ENCODE measurements at places on chromosomes 2 and 18.

GRCh38 chr18:76573325-76574025, 78.4 kb upstream of the ZNF516 start:
- peak; percentile 71 for DNase-seq

DNA sequence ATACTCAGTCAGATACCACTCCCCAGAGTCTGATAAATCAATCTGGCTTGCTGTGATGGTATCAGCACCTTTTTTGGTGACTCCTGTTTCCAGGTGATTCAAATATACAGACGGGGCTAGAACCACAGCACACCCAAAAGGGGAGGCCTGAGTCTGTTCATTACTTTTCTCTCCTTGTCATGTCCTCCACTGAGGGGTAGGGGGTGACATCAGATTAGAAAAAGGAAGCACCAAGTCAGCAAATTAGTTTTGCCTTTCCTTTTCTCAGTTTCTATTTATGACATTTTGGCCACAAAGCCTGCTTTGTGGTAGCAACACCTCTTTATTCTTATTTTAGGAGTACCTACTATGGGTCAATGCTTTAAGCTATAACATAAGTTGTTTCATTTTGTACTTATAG, 127.4 kb downstream of the CCDC102B start:
- DNase-seq = no peak

- no peak for DNase-seq
Observed at GRCh38 chr2:131016826-131017741, 76.2 kb downstream of the FAM168B start.

- DNase-seq = no peak
Observed at GRCh38 chr18:50675043-50675442, 115.2 kb downstream of the MAPK4 start.

DNA sequence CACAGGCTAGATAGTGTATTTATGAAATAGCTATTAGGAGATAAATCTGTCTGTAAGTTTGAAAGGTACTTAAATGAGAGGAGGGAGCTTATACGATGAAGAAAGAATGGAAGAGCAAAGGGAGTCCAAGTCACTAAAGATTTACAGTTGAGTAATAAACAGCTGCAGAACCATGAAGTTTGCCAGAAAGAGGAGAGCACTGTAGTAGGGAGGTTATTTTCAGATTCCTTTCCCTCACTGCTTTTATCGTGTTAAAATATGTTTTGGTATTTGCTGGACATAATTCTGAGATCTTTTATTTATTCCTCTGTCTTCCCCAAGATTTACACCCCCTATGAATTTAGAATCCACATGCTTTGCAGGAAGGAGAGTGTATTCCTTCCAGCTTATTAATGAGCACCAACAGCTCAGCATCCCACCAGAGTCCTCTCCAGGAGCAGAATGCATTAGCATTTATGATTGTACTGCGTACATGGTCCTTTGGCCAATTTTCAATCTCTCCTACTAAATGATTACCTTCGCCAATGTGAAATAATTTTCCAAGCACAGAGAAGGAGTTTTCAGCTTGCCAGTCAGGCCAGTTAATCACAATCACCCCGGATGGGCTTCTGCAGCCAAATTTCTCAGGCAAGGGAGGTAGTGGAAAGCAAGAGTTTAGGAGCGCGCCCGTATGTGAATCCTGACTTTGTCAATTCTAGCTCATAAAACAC, 297.0 kb downstream of the NBAS start:
- DNase-seq = no peak

DNA sequence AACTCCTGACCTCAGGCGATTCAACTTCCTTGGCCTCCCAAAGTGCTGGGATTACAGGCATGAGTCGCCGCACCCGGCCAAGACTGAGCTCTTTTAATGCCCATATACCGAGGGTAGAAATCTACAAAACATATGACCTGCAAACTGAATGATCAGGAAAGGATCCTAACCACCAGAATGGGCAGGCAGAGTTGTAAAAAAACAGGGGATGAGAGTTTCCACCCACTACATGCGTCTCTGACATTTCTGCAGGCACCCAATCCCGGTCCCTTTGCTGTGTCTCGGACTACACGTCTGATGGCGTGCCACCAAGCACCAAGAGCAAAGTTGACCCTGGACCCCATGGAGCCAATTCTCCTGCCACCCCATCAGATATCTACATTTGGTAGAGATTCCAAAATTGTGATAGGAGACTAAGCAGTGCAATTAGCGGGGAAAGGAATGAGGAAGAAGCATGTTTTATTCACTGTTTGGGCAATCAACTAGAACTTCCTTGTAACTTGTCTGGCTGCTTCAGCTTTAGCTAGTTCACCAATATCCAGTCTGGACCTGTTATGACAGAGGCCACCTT, 74.1 kb downstream of the ATP8B1 start:
- DNase-seq = no peak

DNA sequence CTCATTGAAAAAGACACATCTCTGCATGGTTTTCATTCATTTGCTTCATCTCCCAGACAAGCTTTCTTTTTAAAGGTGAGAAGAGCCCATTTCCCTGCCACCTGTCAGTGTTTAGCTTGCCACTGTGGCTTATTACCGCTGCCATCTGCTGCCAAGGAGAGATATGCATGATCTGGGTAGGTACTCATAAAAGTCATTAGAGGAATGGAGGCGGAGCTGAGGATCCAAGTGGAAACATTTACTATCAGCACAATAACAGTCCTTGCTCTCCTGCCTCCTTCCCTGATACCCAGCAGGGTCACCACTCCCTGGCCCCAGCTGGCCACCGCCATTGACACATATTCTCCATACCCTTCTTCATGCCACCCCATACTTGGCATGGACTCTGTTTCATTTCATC, 390.4 kb downstream of the TSN start:
- DNase-seq = peak; percentile 12

DNA sequence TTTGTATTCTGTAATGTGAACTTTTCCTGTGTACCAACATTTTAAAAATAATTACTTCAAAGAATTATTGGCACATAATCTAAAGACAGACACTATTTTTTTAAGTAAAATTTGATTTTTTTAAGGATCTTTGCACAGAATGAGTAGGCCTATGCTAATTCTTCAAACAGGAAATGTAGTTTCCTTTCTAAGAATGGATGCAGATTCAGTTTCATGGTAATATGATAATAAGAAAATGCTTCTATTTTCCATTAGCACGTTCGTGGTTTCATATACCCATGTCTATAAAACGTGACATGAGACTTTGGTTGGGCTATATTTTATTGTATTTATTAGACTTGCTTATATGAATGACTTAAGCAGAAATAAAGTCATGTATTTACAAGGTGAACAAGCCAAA, 191.8 kb upstream of the RBBP8 start:
- DNase-seq = no peak

- no peak for DNase-seq
Observed at GRCh38 chr2:231640241-231640640, 47.6 kb downstream of the TEX44 start.

DNA sequence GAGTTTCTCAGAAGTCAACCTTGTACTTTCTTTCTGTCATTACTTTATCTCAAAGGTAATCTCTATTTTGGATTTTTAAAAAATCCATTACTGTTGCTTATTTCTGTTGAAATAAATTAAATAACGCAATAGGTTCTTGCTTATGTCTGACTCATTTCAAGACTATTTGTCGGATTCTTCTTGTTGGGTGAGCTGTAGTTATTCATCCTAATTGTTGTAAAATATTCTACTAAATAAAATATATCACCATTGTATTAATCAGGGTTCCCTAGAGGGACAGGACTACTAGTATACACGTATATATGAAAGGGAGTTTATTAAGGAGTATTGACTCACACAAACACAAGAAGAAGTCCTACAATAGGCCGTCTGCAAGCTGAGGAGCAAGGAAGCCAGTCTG, 403.9 kb upstream of the CYRIA start:
- no peak for DNase-seq

DNA sequence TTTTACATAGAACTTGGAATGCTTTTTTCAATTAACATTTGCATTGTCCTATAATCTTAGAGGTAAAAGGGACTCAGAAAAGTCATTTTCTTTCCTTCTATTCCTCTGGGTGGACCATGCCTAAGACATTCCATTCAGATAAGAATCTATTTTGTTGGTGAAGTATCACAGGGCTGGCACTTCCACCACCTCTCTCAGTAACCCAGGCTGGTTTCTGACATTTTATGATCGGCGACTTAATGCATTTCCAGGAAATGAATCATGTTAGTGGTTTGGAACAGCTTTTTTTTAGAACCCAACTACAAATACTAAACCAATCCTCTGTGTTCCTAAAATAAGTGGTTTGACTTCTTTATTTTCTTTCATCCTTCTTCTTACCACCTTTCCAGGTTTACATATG, 27.0 kb downstream of the GAD1 start:
- DNase-seq = no peak

- no peak for DNase-seq
Observed at GRCh38 chr18:9961041-9961440, 47.2 kb downstream of the VAPA start.

DNA sequence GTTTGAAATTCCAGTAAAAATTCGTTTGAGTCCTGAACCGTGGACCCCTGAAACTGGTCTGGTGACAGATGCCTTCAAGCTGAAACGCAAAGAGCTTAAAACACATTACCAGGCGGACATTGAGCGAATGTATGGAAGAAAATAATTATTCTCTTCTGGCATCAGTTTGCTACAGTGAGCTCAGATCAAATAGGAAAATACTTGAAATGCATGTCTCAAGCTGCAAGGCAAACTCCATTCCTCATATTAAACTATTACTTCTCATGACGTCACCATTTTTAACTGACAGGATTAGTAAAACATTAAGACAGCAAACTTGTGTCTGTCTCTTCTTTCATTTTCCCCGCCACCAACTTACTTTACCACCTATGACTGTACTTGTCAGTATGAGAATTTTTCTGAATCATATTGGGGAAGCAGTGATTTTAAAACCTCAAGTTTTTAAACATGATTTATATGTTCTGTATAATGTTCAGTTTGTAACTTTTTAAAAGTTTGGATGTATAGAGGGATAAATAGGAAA, 80.7 kb downstream of the ACSL3 start:
- DNase-seq = no peak

DNA sequence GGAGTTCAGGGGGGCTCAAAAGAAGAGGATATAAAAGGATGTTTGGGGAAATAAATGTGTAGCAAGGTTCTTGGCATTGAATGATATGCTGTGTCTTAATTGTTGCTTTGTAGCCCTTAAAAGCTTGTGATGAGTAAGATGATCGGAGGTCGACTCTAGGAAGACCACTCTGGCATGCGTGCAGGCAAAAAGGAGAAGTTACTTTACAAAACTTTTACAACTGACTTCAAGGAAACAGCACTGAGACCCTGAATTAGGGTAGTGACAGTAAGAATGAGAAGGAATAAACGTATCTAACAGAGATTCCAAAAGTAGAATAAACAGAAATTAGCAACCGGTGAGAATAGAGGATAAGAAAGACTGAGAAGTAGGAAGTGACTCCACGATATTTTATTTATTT, 228.7 kb upstream of the TANK start:
- no peak for DNase-seq

- DNase-seq = no peak
Observed at GRCh38 chr2:116142644-116143227, 1671.8 kb upstream of the DDX18 start.

DNA sequence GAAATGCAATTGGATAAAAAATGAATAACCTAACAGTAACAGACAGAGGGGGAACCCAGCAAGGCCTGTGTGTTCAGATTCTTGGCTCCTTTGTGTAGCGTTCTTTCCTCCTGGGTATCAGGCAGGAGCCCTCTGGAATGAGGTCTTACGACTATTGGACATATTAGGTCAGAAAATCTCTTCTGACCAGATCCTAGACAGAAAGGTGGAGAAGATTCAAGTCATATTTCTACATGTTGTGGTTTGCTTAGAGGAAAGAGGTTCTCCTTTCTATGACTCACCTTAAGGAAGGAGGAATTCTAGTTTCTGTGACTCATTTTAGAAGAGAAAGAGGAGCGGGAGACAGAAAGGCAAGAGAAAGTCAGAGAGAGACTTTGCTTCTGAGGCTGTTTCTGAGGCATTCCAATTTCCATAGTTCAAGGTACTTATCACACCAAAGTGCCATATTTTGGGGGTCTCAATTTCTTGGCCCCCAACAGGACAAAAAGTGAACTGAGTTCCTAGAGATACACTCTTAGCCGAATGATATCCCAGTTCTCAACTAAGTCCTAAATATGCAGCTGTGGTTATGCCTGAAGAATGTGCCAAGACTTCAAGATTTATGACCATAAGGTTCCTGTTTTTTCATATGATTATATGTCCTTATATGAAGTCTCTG, 618.6 kb downstream of the ZEB2 start:
- DNase-seq = no peak

GRCh38 chr18:21489919-21490495, 110.5 kb downstream of the ESCO1 start:
- no peak for DNase-seq

DNA sequence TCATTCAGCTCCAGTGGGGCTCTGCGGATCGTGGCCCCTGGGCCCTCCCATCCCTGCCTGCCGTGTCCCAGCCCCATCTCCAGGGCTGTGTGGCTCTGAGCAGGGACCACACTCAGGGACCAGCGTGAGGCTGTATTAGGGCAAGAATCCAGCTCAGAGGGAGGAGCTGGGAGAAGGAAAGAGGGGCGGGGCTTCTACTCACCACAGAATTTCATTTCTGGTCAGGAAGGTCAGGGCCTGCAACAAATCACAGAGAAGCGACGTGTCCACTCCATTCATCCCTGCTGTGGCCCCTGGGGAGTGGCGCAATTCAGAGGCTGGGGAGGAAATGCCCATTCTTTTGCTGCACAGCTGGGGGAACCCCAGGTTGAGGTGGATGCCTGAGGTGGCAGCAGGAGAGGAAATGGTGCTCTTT, 828 bp downstream of the CIB4 start:
- no peak for DNase-seq

GRCh38 chr2:120243211-120243610, 9.4 kb upstream of the RALB start:
- DNase-seq = no peak

DNA sequence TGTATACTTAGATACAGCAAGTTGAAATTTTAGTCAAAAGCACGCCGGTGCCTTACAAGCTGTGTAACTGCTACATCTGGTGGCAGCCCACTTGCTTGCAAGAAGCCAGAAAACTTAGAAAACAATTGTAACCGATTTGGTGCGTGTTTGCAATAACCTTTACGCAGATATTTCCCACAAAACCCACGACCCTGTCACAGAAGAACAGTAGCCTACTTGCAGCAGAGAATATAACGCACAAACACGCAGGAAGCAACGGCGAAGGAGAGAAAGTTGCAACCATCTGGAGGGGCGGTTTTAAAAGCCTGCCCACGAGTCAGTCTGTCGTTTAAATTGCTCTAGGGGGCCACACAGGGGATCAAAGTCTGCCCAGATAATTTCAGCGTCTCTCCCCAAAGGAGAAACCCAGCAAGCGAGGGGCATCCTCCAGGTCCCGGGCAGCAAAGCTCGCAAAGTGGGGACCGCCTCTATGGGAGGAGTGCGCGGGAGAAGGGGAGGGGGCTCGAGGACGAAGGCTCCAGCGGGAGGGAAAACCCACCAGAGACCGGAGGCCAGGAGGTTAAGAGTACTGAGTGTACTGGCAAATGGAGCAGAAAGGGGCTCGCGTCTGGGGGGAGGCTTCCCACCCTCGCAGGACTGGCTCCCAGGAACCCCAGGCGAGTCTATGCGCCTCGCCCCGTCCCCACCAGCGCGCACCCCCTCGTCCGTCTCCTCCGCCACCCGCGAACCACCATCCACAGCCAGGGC, 1.1 kb downstream of the TLK1 start:
- peak; percentile 57 for DNase-seq

All from NCI-H510A (cell line).